Sciatic nerve (tissue), 2 donors: ENCODE measurements at places on chromosomes 16 and 17.
A peak's percentile ranks its signal among the peaks of the same experiment; 100 is the strongest.

- no peak for DNase-seq
These were observed 551.1 kb upstream of the CDH11 start for GRCh38 chr16:65672960-65673359.

DNA sequence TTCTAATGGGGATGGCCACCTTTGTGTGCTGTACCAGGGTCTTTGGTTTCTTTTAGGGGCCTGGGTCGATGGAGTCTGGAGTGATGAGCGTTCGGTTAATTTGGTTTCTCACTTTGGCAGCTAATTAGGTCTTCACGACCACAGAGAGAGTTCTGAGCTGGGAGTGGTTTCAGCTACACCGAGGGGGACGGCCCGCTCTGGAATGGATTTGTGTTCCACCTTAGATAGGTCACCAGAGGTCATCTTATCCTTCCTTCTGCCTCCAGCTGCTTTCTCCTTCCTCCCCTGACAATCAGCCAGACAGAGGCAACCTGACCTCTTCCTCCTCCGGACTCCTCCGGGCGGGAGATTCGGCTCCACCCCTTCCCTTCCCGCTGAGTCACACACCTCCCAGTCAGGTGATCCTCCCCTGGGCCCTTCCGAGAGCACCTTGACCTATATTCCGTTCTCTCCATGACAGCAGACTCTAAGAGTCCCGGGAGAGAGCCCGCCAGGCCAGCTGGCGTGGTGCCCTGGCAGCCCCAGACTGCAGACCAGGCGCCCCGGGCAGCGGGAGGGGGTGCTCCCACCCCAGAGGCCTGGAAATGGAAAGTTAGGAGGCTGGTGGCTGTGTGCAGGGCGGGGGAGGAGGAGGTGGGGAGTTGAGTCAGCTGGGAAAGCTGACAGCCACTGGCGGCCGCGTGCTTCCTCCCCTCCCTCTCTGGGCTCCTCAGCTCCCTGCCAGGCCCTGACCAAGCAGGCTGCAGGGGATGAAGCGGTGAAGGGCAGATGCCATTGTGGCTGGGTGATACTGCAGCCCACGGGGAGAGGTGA, 44.7 kb downstream of the CHD9 start:
- DNase-seq, result peak; percentile 89

DNA sequence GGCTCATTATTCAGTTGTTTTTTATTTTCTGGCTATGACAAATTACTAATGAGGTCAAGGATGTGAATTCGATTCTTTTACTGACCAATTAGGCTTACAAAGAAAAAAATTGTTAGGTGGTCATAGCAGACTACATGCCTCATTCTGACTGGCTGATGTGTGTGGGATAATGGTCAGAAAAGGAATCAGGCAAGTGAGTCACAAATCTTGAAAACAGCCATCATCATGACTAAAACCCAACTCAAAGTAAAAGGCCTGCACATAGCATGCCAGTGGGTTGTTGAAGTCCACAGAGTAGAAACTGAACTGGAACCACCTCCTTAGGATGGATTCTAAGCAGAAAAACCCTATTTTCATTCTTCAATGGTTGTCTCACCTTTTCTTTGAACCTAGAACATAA, 8.6 kb downstream of the RPGRIP1L start:
- DNase-seq, result no peak

- DNase-seq, result no peak
These were observed 238.7 kb upstream of the TBX2 start for GRCh38 chr17:61160789-61161445.

DNA sequence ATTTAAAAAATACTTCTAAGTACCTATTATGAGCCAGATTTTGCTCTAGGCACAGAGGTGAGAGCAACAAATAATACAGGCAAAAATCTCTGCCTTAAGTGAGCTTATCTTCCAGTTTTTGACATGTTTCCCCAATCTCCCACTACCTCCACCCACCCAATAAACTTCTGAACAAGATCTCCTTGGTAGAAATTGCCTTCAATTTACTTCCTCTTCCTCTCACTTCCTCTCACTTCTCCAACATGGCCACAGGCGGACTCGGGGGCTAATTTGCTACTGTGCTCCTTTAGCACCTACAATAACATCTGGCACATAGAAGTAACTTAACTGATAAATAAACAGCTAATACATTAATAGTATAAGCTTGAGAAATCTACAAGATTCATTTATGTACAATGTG, 82.6 kb downstream of the CACNG1 start:
- no peak for DNase-seq

DNA sequence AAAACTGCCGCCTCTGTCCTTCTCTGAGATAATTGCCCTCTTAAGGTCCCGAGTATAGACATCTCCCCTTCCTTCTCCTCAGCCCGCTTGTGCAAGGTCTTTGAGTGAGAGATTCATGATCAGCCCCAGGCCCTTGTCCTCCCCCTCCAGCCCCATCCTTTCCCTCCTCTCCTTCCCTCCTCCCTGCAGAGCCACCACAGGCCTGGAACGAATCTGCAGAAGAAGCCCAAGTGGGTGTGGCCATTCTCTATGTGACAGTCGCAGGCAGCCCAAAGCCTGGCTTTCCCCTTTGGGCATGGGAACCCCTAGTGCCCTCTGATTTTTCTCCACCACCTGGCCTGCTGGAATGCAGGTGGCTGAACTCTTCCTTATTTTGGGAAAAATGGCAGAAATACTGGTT, 7.2 kb upstream of the NDRG4 start:
- no peak for DNase-seq

DNA sequence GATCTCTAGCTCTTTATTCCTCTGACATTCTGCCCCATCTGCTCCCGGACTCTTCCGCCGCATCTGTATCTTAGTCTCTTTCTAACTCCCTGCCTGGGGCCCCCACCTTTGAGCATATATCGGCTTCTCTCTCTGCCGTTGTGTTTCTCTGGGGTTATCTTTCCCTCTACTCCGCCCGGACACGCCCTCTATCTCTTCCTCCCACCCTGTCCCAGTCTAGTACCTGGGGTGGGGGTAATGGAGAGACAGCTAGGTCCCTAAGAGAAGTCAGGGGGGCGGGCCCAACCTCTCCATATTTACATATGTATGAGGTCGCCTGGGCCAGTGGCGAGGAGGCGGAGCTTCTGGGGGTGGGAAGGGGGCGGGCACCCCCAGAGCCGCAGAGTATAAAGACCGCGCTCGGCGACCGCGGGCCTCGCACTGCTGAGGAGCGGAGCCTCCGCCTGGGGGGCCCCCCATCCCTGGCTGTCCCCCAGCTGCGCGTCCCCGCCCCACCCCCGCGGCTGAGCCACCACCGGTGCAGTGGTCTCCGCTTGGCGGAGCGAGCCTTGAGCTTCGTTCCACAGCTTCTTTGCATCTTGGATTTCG, at the start of gene ATP1B2:
TSS of gene ATP1B2 (plus strand) at position 418 of the 588 bp plus-strand sequence. CDS start 593 bp downstream, outside the sequence.
- DNase-seq, result peak; percentile 80

- no peak for DNase-seq
These were observed 180.7 kb upstream of the CACNG5 start for GRCh38 chr17:66654106-66654740.

DNA sequence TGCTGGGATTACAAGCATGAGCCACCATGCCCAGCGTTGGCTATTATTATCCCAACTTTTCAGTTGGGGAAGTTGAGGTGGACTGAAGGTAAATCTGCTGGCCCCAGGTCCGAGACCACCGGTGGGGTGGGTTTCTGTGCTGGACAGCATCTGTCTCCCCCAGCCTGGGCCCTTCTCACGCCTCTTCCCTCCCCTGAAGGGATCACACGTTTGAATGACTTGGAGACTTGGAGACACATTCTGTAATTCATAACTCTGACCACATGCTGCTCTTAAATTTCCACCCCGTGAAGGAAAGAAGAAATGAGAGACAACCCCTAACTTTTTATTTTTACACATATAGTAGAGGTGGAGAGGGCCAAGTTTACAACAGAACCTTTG, 109.8 kb downstream of the MSI2 start:
- DNase-seq, result no peak

- DNase-seq, result no peak
These were observed 46.3 kb downstream of the COG7 start for GRCh38 chr16:23406546-23407240.

DNA sequence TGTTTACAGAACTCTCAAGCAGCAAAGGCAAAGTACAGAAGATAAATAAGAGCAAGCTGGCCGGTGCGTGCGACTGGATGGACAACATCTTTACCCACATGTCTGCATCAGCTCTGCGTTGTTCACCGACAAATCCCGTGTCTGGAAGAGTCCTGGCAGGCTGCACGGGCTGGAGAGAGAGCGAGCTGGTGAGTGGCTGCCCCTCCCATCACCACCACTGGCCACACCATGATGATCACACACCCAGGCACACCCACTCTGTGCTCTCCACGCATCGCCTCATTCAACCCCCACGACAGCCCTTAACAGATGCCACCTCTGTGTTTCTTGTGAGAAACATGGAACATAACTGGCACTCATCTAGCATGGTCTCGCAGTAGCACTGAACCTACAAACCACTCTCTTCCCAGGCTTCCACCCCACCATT, 59.2 kb downstream of the ANKRD11 start:
- no peak for DNase-seq

DNA sequence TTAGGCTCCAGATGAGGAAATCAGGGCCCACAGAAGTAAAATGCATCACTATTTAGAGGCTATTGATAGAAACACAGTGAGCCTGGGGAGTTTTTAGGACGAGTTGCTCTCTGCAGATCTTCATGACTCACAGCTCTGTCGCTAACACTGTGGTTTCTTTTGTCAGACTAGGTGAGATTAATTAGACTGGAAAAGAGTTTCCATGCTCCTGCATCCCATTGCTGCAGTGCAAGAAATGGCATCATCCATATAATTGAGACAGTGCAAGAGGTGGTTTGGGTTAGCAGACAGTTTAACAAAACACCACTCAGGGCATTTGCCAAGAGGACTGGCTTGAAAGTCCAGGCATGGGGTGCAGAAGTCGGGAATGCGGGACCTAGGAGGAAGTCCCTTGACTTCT, 198.8 kb upstream of the CACNG5 start:
- no peak for DNase-seq

- no peak for DNase-seq
These were observed 23.0 kb upstream of the SLC38A8 start for GRCh38 chr16:84065536-84066132.

DNA sequence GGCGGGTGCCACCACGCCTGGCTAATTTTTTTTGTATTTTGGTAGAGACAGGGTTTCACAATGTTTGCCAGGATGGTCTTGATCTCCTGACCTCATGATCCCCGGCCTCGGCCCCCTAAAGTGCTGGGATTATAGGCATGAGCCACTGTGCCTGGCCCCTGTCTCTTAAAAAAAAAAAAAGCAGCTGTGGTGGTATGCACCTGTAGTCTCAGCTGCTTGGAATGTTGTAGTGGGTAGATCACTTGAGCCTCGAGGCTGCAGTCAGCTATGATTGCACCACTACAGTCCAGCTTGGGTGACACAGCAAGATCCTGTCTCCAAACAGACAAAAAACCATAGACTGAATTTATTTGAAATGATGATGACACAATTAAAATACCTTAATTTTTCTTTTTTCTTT, 24.3 kb downstream of the CDK12 start:
- DNase-seq, result no peak

- DNase-seq, result no peak
These were observed 294.7 kb downstream of the SEC14L1 start for GRCh38 chr17:77435272-77436057.

DNA sequence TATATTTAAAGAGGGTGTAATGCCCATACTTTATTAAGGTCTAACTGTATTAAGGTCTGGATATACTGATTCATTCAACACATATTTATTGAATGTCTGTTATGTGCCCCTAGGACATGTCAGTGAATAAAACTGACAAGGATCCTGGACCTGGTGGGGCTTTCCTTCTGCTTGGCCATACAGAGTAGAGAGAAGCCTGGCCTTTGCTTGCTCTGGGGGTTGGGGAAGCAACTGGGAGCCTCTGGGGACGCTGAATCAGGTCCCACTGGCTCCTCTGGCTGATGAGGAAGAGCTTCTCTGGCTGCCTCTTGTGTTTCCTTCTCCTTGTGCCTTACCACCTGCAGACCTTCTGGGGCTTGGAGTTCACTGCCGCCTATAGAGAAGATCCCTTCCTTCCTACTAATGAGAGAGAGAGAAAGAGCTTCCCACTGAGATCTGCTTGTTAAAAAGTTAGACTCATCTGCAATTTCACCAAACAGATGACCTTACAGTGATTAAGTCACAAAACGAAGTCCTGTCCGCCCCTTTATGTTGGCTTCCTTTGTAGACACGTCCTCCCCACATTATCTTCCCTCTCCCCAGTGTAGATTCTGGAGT, 49.7 kb downstream of the MSI2 start:
- no peak for DNase-seq

- DNase-seq, result no peak
These were observed 322.5 kb downstream of the C16orf95 start for GRCh38 chr16:86994651-86995171.

DNA sequence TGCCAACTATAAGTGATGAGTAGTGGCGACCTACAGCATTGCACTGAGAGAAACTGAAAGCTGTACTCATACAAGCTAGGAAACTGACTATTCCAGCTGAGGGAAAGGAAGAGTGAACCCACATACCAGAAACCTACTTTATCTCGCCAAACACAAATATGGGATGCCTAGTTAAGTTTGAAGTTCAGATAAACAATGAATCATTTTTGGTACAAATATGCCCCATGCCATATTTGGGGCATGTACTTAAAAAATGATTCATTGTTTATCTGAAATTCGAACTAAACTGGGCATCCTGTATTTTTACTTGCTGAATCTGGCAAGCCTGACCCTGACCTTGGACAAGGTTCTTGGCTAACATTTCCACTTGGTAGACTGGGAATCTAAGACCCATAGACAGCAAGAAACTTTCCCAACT, 527.8 kb upstream of the PSMD7 start:
- DNase-seq, result no peak

DNA sequence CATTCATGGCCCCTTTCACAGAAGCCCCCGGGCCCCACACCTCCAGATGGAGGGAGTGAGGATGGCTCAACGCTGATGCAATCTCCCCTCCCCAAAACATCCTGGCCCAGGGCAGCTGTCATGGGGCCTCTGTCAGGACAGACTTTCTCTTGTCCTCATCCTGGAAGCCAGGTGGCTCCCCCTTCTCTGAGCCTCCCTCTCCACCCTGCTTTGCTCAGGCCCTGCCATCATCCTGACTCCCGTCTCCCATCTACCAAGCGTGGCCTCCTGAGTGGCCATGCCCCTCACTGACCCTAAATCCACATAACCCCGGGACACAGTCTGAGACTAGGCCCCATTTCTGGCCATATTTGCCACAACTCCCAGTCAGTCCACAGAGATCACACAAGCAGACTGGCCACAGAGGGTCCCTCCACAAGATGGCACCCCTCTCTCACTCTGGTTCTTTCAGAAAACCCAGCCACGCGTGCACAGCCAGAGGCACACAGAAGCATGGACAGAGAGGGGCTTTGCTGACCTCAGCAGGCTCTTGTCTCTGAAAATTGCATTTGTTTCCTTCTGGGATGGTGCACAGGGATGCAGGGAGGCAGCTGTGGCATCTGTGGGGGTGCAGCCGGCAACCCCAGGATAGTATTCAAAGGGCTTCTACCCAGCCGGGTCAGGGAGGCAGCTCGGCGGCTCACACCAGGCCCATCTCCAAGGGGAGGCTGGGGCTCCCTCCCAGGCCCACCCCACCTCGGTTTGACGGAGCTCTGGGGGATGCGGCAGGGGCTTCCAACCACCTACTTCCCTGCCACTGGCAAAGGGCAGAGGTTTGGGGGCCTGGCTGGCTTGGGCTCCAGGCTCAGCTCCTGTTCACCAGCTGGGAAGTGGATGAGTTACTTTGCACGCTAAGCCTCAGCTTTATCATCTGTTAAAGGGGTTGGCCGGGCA, 16.9 kb downstream of the DOC2B start:
- no peak for DNase-seq

GRCh38 chr16:64997121-64997520, 124.7 kb downstream of the CDH11 start:
- no peak for DNase-seq
